NCI-H2081 treated with DMSO at 0.1 percent for 48 hours (cell line): ENCODE measurements at places on chromosomes 5 and 9.

DNA sequence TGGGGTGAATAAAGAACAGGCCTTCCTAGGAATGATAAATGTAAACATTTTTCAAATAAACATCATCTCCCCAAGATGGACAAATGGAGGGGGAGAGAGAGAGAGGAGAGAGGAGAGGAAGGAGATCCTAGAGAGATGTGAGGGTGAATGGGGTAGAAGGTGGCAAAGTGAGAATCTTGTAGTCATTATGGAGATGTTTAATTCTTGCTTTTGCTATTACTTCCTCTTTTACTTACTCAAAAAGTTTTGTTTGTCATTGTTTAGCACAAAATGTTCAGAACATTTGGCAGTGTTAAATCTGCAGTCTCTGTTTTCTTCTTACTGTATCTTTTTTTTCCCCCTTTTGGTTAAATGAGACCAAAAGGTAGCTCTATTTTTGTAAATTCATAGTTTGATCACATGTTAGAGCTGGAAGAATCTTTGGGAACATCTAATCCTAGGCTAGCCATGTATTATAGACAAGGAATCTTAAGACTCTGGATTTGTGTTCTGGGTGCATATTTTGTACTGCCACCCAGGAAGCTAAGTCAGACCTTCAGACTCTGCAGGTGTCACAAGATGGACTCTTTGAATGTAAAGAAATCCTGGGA, 266.1 kb downstream of the NTRK2 start:
- no peak for DNase-seq

DNA sequence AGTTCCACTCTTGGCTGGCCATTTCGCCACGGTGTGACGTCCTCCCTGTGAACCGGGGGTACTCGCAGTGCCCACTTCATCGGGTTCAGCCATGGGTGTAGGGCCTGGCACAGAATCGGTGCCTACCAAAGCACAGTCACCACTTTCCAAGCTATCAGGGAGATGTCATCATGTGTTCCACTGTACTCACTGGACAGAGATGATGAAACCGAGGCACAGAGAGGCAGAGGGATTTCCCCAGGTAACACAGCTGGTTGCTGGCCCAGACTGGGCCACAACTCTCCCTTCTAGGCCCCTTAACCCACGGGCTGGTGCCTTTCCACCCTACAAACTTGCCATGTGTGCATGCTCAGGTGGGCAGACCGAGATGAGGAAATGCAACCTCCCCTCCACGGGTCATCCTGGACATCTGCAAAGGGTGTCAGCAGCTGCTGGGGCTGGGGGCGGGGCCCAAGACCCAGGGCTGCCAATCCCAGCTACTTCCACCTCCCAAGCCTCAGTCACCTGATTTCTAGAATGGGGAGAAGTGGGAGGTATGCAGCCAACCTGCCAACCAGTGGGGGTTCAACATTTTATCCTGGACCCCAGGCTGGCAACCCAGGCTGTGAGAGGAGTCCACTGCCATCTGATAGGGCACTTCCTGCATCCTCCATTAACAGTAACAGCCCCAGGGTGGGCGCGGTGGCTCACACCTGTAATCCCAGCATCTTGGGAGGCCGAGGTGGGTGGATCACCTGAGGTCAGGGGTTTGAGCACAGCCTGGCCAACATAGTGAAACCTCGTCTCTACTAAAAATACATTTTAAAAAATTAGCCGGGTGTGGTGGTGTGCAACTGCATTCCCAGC, 893 bp upstream of the SH2D3C start:
- no peak for DNase-seq

- DNase-seq = no peak
These were observed 640.4 kb upstream of the CDH10 start for GRCh38 chr5:25285136-25285535.

GRCh38 chr9:131698618-131698985, 41.3 kb downstream of the RAPGEF1 start:
- DNase-seq = no peak
